Activated T-cell treated with anti-CD3 and anti-CD28 coated beads for 24 hours (primary cell): ENCODE measurements at places on chromosomes 13 and 19.

DNA sequence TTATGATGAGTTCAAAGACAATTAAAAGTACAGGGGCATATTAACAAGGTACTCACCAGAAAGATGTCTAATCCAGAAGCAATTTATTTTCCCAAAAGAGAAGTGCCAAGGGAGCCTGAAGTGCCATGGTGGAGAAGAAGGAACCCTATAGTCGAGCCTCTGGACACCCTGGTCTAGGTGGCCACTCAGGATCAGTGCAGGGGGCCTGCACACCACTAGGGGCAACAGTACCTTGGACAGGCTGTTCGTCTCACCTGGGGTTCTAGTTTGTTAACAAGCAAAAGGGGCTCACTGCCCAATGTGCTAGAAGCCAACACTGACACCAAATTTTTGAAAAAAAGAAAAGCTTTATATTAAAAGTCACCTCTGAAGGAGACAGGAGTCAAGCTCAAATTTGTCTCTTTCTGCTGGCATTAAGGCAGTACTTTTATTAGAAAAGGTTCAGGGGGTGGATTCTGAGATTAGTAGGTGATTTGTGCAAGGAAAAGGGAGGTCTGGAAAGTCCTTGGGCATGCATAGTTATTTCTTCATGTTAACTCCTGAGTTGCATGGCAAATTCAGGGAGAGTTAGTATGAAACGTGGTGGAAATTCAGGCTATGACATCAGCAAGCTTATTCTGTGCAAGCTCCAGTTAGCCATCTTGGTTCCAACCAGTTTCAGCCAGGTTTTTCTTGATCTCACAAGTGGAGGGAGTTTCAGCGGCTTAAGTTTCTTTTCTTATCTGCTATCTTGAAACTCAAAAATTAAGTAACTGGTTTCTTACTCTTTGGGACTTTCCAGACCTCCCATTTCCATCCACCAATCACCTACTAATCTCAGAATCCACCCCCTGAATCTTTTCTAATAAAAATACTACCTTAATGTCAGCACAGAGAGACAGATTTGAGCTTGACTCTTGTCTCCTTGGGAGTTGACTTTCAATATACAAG, 884 bp upstream of the CBY2 start:
- no peak for DNase-seq

GRCh38 chr19:6744381-6745301, 5.2 kb downstream of the TRIP10 start:
- no peak for DNase-seq

- DNase-seq: no peak
Measured at GRCh38 chr19:30762651-30763050, 390.5 kb downstream of the ZNF536 start.

DNA sequence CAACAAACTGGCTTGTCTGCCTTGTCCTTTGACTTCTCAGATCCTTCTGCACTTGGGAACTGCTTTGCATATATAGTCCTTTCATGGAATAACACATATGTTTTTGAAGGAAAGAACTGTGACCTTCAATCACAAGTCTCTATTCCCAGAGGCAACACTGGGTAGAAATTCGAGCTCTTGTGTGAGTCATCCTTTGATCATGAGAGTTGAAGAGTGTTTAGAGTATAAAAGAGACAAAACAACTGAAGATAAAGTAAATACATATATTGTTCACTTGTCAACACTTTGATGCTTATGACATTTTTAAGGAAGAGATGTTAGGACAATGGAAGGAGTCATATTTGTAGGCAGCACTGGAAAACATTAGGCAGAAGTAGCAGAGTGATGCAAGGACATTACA, 5.2 kb upstream of the OR7A5 start:
- no peak for DNase-seq

GRCh38 chr19:19458110-19458816, 52.8 kb downstream of the GATAD2A start:
- no peak for DNase-seq
